ENCODE measurements at places on chromosomes 4 and X.
A peak's percentile ranks its signal among the peaks of the same experiment; 100 is the strongest.

DNA sequence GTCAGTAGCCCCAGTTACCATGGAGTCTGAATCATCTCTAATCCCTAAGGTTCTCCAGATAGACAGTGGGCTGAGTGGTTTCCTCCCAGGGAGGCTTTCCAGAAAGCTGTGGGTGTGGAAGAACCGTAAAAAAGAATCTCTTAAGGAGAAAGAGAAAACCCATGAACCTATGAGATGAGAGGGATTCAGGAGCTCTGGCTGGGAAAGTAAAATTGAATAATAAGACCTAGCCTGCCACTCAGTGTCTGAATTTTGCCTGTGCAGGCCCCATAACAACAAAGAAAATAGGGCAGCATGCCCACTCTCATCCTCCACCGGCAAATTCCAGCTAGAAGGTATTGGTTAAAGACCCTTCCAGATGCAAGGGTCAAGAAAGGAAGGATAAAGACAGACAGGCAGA lies 16.9 kb downstream of the AWAT2 start:
- no peak for DNase-seq
- no peak overlapping the region for H3K27ac ChIP-seq
- no peaks in the 10 kb centered on the region for H3K27me3 ChIP-seq
- no peak overlapping the region for H3K4me3 ChIP-seq
- H3K36me3 ChIP-seq: no peaks in the 10 kb centered on the region

DNA sequence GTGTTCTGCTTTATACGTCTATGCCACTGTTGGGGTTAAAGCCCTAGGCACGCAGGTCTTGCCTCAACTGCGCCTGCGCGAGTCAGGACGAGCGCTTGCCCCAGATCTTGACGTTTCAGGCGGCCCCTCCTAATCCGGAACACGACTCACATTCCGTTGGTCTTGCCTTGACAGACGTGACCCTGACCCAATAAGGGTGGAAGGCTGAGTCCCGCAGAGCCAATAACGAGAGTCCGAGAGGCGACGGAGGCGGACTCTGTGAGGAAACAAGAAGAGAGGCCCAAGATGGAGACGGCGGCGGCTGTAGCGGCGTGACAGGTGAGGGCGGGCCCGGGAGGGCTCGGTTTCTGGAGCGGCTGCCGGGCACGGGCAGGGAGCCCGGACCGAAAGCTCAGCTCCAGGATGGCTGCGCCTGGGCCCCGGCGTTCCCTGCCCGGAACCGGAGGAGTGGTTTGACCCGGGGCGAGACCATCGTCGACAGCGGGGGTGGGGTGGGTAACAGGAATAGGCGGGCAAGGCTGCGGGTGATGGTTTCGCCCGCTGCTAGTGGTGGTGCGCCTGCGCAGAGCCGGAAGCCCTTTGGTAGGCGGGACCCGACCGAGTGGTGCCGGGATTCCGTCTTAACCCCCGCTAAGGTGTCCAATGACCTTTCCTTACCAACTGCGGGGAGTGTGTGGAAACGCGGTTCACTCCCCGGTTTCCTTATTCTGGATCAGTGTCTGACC lies at the start of gene ARAF:
Gene ARAF (plus strand): TSS at position 272 of the 725 bp plus-strand sequence. CDS start 1,763 bp downstream, outside the sequence.
- peak within 1 kb of the TSS; percentile 45 for H3K4me3 ChIP-seq
- peak; percentile 99 for DNase-seq
- peaks cover 30% of the 10 kb centered on the region for H3K36me3 ChIP-seq
- H3K27me3 ChIP-seq: no peaks in the 10 kb centered on the region
- H3K4me1 ChIP-seq: peaks cover 23% of the 10 kb centered on the region

DNA sequence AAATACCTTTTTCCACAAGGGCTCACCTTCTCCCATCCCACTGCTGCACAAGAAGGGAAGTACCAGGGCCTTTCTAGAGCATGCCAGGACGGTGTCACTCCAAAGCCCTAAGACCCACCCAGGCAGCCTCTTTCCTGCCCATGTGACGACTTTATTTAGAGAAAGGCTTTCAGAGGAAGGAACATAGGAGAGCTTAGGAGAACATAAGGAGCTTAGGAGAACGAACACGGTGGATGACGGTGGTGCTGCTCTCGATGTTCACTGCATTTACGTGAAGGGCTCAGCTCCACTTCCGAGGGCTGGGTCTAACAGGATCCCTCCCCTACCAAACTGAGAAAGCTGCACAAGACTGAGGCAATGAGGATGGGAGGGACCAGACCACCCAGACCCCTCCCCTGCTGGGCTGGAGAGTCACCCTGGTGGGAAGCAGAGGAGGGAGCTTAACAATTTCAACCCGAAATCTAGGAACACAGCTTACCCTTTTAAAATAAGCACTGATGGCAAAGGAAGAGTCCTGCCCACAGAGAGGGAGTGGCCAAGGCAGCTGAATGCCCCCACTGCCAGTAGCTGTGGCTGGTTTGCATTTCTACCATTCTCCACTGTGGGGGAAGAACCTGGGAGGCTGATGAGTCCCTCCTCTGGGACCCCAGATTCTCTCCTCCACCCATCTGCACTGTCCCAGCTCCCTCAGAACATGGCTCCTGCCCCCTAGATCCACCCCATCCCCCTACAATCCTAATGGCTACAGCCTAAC lies 29.8 kb downstream of the ZFYVE28 start:
- no peak overlapping the region for H3K4me3 ChIP-seq
- H3K27ac ChIP-seq: no peak overlapping the region
- H3K4me1 ChIP-seq: peaks cover 33% of the 10 kb centered on the region
- H3K36me3 ChIP-seq: no peaks in the 10 kb centered on the region
- no peaks in the 10 kb centered on the region for H3K27me3 ChIP-seq

- no peaks in the 10 kb centered on the region for H3K36me3 ChIP-seq
- DNase-seq: no peak
- H3K27me3 ChIP-seq: no peaks in the 10 kb centered on the region
- no peaks in the 10 kb centered on the region for H3K4me1 ChIP-seq
Measured at GRCh38 chr4:7434766-7435150, at the start of gene PSAPL1. PSAPL1 (minus strand) TSS chr4:7434930; CDS start chr4:7434879, 51 bp downstream.

DNA sequence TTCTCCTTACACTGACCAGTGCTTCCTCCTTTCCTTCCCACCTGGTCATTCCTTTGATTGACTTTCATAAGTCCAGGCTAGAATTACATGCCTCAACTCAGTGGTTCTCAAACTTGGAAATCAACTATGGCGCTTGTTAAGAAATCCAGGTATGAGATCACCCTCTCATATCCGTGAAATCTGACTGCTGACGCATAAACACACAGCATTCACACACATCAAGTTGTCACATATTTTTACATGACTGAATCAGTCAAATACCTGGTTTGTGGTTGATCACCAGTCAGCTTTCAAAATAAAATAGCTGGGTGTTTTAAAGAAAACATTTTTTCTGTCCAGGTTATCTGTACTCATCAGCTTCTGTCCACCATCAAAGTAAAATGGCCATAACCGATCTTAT lies 433.5 kb downstream of the AFF2 start:
- no peak for DNase-seq
- H3K4me3 ChIP-seq: no peak overlapping the region
- H3K36me3 ChIP-seq: no peaks in the 10 kb centered on the region
- H3K27me3 ChIP-seq: no peaks in the 10 kb centered on the region

GRCh38 chr4:53512608-53513007 lies 78.7 kb downstream of the LNX1 start:
- no peak overlapping the region for H3K4me3 ChIP-seq
- DNase-seq: no peak
- no peaks in the 10 kb centered on the region for H3K36me3 ChIP-seq
- no peaks in the 10 kb centered on the region for H3K27me3 ChIP-seq

- peaks cover 46% of the 10 kb centered on the region for H3K27me3 ChIP-seq
- no peaks in the 10 kb centered on the region for H3K36me3 ChIP-seq
- peak; percentile 73 for DNase-seq
- H3K27ac ChIP-seq: no peak overlapping the region
Measured at GRCh38 chr4:121154103-121154515, 10.0 kb downstream of the TNIP3 start.

- DNase-seq: no peak
- H3K36me3 ChIP-seq: no peaks in the 10 kb centered on the region
- H3K27me3 ChIP-seq: no peaks in the 10 kb centered on the region
- H3K27ac ChIP-seq: no peak overlapping the region
- H3K4me3 ChIP-seq: no peak overlapping the region
Measured at GRCh38 chr4:8320386-8320750, 50.8 kb downstream of the HTRA3 start.

- DNase-seq: no peak
- no peaks in the 10 kb centered on the region for H3K36me3 ChIP-seq
- H3K27me3 ChIP-seq: no peaks in the 10 kb centered on the region
- no peak overlapping the region for H3K4me3 ChIP-seq
Measured at GRCh38 chrX:147899379-147900114, 12.2 kb upstream of the FMR1 start.

DNA sequence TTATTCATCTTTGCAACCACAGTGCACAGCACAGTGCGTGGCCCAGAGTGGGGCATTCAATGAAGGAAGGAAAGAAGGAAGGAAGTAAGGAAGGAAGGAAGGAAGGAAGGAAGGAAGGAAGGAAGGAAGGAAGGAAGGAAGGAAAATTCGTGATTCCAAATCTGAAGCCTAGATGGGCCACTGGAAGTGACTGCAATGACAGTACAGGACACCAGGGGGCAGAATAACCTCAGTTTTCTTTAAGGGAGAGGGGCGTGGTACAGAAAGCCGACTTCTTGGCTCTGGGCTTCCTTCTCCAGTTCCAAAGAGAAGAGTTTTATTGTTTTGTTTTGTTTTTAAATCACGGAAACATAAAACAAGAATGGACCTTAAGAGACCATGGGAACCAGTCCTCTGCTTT lies 47.8 kb downstream of the APLN start:
- DNase-seq: peak; percentile 87
- H3K4me3 ChIP-seq: no peak overlapping the region
- H3K27ac ChIP-seq: no peak overlapping the region
- peaks cover 14% of the 10 kb centered on the region for H3K4me1 ChIP-seq
- H3K36me3 ChIP-seq: no peaks in the 10 kb centered on the region

DNA sequence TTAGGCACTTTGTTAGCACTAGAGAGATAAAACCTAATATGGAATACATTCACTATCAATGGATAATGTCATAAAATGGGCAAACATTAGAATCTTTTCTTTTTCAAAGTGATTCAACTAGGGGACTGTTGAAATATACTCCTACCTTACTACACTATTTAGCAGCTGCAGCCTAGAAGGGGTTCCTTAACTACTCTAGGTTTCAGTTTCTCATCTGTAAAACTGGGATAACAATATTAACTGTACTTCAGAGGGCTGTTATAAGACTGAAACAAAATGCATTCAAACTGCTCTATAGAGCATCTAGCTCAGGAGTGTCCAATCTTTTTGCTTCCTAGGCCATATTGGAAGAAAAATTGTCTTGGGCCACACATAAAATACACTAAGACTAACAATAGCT lies 147.4 kb downstream of the CDS1 start:
- H3K4me3 ChIP-seq: no peak overlapping the region
- H3K4me1 ChIP-seq: no peaks in the 10 kb centered on the region
- no peak for DNase-seq
- H3K27ac ChIP-seq: no peak overlapping the region
- H3K36me3 ChIP-seq: peaks cover 8% of the 10 kb centered on the region
- no peaks in the 10 kb centered on the region for H3K27me3 ChIP-seq

GRCh38 chr4:12697970-12698369 lies 786.2 kb downstream of the RAB28 start:
- no peaks in the 10 kb centered on the region for H3K27me3 ChIP-seq
- DNase-seq: no peak
- no peaks in the 10 kb centered on the region for H3K4me1 ChIP-seq
- H3K27ac ChIP-seq: no peak overlapping the region
- H3K4me3 ChIP-seq: no peak overlapping the region

DNA sequence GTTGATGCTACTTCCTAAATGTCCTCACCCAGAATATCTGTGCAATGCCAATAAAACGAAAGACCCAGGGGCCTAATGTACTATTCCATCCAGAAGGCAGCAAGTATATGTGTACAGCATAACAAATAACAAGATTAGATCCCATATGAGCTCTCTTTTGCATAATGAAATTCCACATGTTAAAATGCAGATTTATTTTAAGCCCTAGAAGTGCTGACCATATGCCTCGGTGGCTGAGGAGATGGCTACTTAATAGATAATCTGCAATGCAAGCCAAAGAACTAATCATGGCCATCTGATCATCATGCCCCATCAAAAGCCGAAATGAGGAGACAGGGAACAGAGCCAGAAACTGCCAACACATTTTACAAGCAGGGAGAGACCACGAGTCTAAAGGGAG lies 293.5 kb downstream of the KCNIP4 start:
- no peaks in the 10 kb centered on the region for H3K36me3 ChIP-seq
- no peaks in the 10 kb centered on the region for H3K27me3 ChIP-seq
- H3K4me1 ChIP-seq: no peaks in the 10 kb centered on the region
- DNase-seq: no peak

- peaks cover 25% of the 10 kb centered on the region for H3K4me1 ChIP-seq
- no peaks in the 10 kb centered on the region for H3K36me3 ChIP-seq
- no peak overlapping the region for H3K4me3 ChIP-seq
- peaks cover 47% of the 10 kb centered on the region for H3K27me3 ChIP-seq
- no peak for DNase-seq
- H3K27ac ChIP-seq: no peak overlapping the region
Measured at GRCh38 chr4:41880022-41880837, 55.0 kb upstream of the TMEM33 start.

All from common myeloid progenitor, CD34-positive (primary cell).